Hepatocyte (in vitro differentiated cells): ENCODE measurements at places on chromosomes 16 and 17. TPM values are rescaled to one million over a fixed set of nuclear protein-coding genes. Genes with fewer than 3 reads are reported as not detected.

- DNase-seq = no peak
These were observed 394.5 kb downstream of the XYLT1 start for GRCh38 chr16:17076092-17076754.

Gene KIF18B
- total RNA-seq = 1.8 and 2.1 TPM in 2 replicates

Gene PVALEF
- total RNA-seq = not detected in 2 replicates

- peak; percentile 54 for DNase-seq
These were observed 100.9 kb upstream of the TNRC6C start for GRCh38 chr17:77857613-77858012.

- peak; percentile 56 for DNase-seq
These were observed 227.3 kb downstream of the CCDC182 start for GRCh38 chr17:57517632-57518456.

GRCh38 chr17:39104046-39104445, 47.4 kb downstream of the PLXDC1 start:
- peak; percentile 60 for DNase-seq

Gene CDK5RAP3
- total RNA-seq = 88.9 and 124 TPM in 2 replicates

Gene CFAP119
- 1.3 and 5.0 TPM in 2 replicates for total RNA-seq

DNA sequence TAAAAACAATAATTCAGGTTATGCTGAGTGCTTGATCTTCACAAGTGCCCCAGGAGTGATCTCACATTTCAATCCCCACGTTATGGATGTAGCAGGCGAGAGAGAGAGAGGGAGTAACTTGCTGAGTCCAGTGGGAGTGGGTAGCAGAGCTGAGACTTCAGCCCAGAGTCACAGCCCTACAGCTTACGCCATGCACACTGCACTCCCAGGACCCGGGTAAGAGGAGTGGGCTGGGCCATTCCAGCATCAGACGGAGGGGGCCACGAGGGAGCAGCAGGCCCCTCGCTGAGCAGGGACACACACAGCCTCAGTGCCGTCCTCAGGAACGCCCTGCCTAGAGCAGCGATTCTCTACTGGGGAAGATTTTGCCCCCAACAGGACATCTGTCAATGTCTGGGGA, 9.8 kb upstream of the KIF19 start:
- no peak for DNase-seq

- DNase-seq = peak; percentile 49
These were observed 12.8 kb upstream of the PRR14 start for GRCh38 chr16:30637944-30638343.

DNA sequence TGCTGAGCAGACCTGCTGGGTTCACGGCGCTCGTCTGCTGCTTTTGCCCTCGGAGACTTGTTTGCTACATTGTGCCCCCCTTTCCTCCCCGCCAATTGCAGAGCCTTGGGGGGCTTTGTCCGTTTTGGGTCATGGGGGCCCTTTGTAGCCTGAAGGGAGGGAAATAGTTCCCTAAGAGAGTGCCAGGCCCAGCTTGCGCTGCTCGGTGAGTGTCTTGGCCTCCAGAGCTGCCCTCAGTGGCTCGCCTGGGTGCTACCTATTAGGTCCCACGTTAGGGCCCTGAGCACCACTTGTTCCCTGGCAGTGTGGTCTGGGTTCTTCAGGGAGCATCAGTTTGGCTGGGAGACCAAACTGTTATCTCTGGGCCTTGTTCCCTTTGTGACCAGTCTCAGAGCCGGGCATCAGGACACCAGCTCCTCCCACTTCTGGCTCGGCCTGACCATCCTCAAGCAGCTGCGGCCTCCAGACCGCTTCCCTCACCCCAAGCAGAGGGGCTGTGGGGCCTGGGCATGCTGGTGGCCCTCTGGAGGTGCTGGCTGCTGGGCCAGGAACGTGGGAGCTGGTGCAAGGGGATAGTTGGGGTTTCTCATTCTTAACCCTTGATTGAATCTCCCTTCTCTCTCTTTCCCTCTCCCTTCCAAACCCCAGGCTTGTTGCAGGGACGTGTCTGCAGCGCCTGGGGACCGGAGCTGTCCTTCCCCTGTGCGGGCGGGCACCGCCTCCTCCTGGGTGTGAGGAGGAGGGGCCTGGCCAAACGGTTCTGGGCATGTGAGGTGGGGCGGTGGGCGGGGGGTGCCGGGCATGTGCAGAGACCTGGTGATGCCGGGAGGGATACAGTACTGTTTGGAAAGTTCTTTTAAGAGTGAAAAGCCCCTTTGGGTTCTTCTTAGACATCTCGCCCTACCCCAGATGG, 16.0 kb upstream of the ITGB4 start:
- no peak for DNase-seq

Gene KRTAP2-1
- total RNA-seq = not detected in 2 replicates

DNA sequence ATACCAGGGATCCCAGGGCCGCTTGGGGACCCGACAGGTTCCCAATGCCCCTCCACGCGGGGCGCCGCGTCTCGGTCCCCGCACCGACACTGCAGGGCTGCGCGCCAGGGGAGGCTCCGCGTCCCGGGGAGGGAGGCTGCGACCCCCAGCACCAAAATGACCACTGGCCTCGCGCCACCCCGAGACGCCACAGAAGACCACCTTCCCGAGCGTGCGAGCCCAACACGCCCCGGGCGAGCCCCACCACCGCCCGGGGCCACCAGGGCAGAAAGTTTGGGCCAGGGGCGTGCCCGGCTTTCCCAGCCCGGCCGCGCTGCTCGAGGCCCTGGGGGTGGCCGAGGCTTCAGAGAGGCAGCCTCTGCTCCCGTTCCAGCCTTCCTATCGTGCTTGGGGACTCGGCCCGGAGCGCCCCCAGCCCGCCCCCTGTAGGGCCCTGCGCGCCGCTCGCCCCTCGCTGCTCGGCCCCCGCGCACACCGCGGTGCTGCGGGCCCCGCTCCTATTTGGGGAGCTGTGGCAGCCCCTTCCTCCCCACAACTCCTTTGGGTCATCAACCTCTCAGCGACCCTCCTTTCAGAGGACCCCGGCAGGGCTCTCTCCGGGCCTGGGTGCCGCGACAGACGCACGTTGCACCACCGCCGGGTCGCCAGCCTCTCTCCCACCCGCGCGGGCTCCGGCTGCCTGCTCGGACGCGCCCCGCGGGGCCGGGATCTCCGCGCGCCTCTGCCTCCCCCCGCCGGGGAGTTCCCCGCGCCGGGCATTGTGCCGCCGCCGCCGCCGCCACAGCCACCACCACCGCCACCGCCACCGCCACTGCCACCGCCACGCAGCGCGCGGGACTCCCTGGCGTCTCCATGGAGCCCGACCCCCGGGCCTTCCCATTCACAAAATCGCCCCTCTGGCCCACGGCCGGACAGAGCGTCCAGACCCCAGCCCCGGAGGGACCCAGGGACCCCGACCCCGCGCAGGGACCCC, 892 bp downstream of the RBFOX3 start:
- DNase-seq = no peak

- DNase-seq = no peak
These were observed 662.0 kb downstream of the WWOX start for GRCh38 chr16:78761427-78761826.

DNA sequence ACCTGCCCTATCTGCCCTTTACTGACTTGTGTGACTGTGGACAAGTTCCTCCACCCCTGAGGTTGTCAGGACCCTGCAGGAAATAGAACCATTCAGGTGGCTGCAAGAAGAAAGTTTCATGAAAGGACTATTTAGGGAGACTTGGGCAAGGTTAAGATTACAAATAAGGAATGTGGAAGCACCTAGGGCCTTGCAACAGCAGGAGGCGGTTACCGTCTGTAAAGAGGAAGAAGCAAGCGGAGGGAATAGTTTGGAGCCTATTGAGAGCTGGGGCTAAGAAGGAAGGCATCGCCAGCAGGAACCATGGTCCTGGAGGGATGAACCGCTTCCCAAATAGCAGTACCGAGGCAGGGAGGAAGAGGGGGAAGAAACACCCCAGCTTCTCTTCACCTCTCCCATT, 132.4 kb downstream of the PRKCB start:
- no peak for DNase-seq

DNA sequence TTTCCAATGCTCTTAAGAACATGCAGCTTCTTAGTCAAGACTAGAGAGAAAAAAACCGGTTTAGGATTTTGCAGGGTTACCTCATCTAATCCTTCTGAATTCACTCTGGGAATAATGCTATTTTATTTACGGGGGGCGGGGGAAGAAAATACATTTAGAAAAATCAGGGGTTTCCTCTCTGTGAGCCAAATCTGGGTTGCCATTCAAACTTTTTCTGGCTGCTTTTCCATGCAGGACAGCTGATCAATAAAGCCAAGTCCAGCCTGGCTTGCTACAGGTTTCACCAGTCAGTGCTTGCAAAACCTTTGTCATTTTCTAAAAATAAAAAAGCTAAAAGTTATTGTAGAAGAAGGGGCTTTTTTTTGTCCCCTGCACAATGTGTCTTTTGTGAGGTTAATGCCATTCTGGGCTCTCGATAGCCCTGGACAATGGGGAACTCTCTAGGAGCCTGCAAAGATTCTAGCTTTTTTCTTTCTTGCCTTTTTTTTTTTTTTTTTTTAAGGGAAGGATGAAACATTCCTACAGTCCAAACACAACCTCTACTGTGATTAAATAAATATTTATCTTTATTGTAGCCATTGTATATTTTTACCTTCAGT, 13.1 kb upstream of the ZFHX3 start:
- no peak for DNase-seq

- DNase-seq = peak; percentile 72
These were observed 55.8 kb downstream of the MYH13 start for GRCh38 chr17:10316801-10317542.

Gene MEIOC
- 0.04 and 0.13 TPM in 2 replicates for total RNA-seq

Gene TRPV2
- 1.8 and 7.7 TPM in 2 replicates for total RNA-seq

Gene KRT15
- total RNA-seq = 6.2 and 6.8 TPM in 2 replicates

- no peak for DNase-seq
These were observed 27.5 kb downstream of the EPN2 start for GRCh38 chr17:19264681-19265080.

Gene BAIAP3
- 1.8 and 3.0 TPM in 2 replicates for total RNA-seq

Gene HYDIN
- total RNA-seq = 0.52 and 0.67 TPM in 2 replicates

- DNase-seq = no peak
These were observed 1.6 kb upstream of the CCL13 start for GRCh38 chr17:34354637-34355036.

Gene FAM20A
- total RNA-seq = 19.9 and 21.5 TPM in 2 replicates

Gene FNDC8
- total RNA-seq = not detected in 2 replicates

Gene C16orf92
- not detected in 2 replicates for total RNA-seq

GRCh38 chr17:60391471-60392041, 377 bp downstream of the USP32 start:
- peak; percentile 90 for DNase-seq

- DNase-seq = no peak
These were observed 159.2 kb upstream of the CDH5 start for GRCh38 chr16:66207139-66207882.

DNA sequence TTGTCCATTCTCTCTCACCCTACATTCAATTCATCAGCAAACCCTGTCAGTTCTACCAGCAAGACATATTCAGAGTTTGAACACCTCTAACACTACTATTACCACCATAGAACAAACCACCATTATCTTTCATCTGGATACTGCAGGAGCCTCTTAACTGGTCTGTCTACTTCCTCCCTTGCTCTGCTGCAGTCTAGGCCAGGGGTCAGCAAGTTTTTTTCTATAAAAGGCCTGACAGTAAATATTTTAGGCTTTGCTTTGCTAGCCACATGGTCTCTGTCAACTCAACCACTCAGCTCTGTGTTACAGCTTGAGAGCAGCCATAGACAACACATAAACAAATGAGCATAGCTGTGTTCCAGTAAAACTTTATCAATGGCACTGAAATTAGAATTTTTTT, 13.8 kb downstream of the KCTD19 start:
- no peak for DNase-seq

- DNase-seq = no peak
These were observed 16.7 kb downstream of the NGFR start for GRCh38 chr17:49511810-49512209.

DNA sequence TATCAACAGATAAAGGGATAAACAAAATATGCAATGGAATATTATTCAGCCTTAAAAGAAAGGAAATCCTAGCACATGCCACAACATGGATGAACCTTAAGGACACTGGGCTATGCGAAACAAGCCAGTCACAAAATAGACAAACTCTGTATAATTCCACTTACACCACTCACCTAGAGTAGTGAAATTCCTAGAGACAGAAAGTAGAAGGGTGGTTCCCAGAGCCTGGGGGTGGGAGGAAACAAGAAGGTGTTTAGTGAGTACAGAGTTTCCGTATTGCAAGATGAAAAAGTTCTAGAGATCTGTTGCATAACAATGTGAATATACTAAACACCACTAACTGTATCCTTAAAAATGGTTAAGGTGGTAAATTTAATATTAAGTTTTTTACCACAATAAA, 10.0 kb downstream of the SPOP start:
- DNase-seq = no peak

DNA sequence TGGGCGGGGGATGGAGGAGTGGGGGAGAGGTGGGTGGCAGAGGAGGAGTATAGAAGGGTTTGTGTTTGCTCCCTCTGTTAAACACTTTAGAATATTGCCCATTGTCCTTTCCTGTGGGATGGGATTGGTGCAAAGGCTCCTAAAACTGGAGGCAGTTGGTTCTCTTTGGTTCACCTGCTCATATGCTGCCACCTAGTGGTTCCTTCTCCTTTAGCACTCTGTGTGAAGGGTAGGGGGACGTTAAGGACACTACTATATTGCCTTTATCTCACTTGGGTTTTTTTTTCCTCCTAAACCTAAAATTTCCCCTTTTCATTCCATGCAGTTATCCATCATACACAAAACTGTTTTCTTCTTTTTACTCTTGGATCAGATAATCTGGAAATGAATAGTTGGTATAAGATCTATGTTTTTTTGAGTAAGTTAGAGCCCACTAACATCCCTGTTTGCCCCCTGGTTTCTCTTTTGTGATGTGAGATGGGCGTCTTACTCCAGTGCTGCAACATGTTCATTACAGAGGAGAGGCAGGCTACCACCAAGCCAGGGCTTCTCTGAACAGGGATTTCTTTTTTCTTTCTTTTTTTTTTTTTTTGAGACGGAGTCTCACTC, 23.8 kb downstream of the SNX11 start:
- peak; percentile 86 for DNase-seq

GRCh38 chr17:74362810-74363498, 1.3 kb upstream of the BTBD17 start:
- DNase-seq = no peak

DNA sequence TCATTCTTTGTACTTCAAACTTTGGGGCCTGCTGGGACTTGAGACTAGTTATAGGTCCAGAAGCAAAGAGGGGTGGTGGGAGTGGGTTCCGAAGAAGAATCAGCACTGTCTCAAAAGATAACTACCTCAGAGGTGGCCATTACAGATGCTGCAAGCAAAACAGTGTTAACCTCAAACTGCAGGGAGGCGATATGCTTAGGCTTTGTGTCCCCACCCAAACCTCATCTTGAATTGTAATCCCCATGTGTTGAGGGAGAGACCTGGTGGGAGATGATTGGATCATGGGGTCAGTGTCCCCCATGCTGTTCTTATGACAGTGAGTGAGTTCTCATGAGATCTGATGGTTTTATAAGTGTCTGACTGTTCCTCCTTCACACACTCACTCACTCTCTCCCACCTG, 545.3 kb downstream of the XYLT1 start:
- DNase-seq = no peak

Gene WSCD1
- 4.4 and 8.9 TPM in 2 replicates for total RNA-seq
